ENCODE measurements at places on chromosomes 2 and 18.

GRCh38 chr2:169452080-169452479 is 27.2 kb upstream of the BBS5 start:
- DNase-seq, result no peak

DNA sequence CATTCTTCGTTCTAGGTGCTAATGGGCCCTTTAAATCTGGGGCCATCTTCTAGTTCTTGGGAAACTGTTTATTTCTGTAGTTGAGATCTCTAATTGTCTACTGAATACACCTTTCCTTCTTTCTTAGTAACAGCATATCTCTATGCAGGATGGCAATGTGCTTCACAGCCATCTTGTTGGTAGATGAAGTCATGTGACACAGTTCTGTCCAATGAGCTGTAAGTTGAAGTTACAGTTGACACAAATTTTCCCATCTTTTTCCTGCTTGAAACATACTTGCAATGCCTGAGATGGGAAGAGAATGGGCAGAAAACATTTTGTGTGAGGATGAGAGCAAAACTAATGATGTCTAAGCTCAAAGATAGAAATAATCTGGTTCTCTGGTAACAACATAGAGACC is 57.3 kb upstream of the PHLPP1 start:
- no peak for DNase-seq

DNA sequence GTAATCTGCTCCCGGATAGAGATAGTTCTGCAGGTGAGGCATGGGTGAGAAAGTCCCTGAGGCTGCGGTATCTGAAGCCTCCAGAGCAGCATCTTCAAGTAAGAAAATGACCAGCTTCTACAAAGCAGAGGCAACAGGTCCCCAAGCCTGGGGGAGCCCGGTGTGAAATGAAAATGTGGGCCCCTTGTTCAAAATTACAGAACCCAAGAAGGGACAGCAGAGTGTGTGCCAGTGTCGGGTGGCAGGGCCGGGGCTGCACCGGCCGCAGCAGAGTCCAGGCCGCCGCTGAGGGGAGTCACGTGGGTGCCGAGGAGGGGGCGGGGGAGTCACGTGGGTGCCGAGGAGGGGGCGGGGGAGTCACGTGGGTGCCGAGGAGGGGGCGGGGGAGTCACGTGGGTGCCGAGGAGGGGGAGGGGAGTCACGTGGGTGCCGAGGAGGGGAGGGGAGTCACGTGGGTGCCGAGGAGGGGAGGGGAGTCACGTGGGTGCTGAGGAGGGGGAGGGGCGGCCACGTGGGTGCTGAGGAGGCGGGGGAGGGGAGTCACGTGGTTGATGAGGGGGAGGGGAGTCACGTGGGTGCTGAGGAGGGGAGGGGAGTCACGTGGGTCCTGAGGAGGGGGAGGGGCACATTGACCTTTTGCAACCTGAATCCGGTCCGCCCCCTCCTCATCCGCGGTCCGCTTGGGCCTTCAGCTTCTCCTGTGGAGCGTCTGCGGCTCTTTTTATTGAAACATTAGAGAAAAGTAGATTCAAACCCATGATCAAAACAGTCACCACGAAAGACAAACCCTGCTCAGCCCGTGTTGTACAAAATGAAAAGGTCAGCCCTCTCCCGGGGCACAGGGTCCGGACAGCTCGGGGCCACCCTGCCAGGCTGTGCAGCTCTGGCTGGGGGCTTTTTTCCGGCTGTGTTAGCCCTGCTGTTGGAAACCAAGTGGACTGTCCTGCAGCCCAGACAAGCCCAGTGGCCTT is 10.4 kb downstream of the COLEC11 start:
- no peak for DNase-seq

GRCh38 chr2:233487748-233488345 is 78.7 kb downstream of the USP40 start:
- DNase-seq, result no peak

- DNase-seq, result no peak
These were observed 255.5 kb downstream of the RIT2 start for GRCh38 chr18:42860011-42860410.

- no peak for DNase-seq
These were observed 75.4 kb downstream of the DYSF start for GRCh38 chr2:71528749-71529148.

GRCh38 chr2:86204458-86204857 is 5.2 kb downstream of the MRPL35 start:
- DNase-seq, result no peak

Data from stimulated activated CD4-positive, alpha-beta T cell treated with anti-CD3 and anti-CD28 coated beads, Interleukin-1b, Interleukin-23, amount 100 ng/mL, for 24 hours (primary cell).